ENCODE measurements at places on chromosomes 2 and 18. TPM values are rescaled to one million over a fixed set of nuclear protein-coding genes. Genes with fewer than 3 reads are reported as not detected.

Gene AQP12B
- not detected for total RNA-seq

Gene RHBDD1
- 14.3 TPM for total RNA-seq

Gene KHK
- total RNA-seq, result 4.8 TPM

Gene ANO7
- 1.1 TPM for total RNA-seq

Gene RAB10
- total RNA-seq, result 101 TPM

Gene SULT1C4
- total RNA-seq, result 76.7 TPM

Gene HOXD10
- total RNA-seq, result 15.2 TPM

Gene HNMT
- total RNA-seq, result 1.4 TPM

Gene RPS27A
- total RNA-seq, result 1,366 TPM

Gene UGT1A8
- not detected for total RNA-seq

Gene DLGAP1
- 0.17 TPM for total RNA-seq

Gene PIKFYVE
- total RNA-seq, result 36.3 TPM

Gene CABYR
- 3.1 TPM for total RNA-seq

Gene ACTG2
- not detected for total RNA-seq

Gene STARD6
- total RNA-seq, result not detected

Gene NOL4
- total RNA-seq, result not detected
